ENCODE measurements at places on chromosomes 5 and 9.

- no peak for DNase-seq
Observed at GRCh38 chr9:129930743-129931142, 95.5 kb downstream of the USP20 start.

DNA sequence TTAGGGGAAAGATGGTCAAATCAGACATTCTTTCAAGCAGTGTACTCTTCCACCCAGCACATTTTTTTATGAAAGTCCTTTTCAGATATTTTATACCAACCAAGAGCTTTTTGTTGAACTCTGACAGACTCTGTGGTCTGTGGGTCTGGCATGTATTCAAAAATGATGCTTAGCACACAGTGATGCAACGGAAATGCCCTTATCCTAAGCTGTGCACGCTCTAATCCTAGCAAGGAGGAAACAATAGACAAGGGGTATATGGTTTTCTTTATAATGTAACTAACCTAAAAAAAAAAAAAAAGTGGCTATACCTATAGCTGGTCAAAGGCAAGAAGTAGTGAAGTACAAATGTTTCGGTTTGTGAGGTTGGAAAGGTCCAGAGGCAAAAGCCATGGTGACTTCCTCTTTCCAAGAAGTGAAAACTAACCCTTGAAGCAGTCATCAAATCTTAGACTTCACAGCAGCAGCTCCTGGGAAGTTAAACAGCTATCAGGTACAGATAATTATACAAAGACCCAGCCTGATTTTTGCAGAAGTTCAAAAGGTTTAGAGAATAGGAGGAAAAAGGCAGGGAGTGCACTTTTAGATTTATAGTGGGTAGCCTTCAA, 82.5 kb downstream of the SEMA6A start:
- DNase-seq: no peak

DNA sequence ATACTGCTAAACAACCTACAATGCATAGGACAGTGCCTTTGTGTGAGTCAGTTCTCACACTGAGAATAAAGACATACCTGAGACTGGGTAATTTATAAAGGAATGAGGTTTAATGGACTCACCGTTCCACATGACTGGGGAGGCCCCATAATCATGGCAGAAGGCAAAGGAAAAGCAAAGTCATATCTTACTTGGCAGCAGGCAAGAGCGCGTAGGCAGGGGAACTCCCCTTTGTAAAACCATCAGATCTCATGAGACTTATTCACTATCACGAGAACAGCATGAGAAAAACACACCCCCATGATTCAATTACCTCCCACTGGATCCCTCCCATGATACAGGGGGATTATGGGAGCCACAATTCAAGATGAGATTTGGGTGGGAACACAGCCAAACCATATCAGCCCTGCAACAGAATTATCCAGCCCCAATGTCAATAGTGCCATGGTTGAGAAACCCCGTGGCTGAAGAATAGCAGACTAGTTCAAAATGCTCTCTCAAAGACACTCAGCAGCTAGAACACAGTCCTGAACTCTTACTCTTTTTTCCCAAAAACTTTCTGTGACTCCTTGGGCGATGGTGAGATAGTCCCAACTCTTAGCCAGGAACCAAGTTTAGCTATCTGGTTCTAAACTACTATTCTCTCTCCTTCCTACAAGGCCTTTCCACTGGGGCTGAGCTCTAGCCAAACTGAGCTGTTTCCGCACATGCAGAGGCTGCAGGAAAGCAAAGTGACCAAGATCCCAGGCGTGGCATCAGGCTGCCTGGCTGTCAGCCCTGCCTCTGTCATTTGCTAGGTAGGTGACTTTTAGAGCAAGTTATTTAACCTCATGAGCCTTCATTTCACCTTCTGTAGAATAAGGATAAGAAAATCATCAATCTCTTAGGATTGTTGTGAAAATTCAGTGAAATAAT, 21.7 kb downstream of the FAT2 start:
- DNase-seq: no peak

GRCh38 chr5:61640179-61641021, 308.3 kb downstream of the ZSWIM6 start:
- DNase-seq: no peak

- DNase-seq: no peak
Observed at GRCh38 chr5:36939969-36940858, 63.6 kb downstream of the NIPBL start.

GRCh38 chr9:22210936-22211335, 201.8 kb upstream of the CDKN2B start:
- no peak for DNase-seq

Measured in CD4-positive, alpha-beta T cell treated with Interleukin-6 at 100 ng/mL for 8 hours (primary cell).